Activated CD4-positive, alpha-beta memory T cell treated with anti-CD3 and anti-CD28 coated beads for 36 hours (primary cell): ENCODE measurements at places on chromosomes 1 and 21.

- no peak for DNase-seq
Measured at GRCh38 chr1:43877101-43877500, 56.5 kb upstream of the ARTN start.

DNA sequence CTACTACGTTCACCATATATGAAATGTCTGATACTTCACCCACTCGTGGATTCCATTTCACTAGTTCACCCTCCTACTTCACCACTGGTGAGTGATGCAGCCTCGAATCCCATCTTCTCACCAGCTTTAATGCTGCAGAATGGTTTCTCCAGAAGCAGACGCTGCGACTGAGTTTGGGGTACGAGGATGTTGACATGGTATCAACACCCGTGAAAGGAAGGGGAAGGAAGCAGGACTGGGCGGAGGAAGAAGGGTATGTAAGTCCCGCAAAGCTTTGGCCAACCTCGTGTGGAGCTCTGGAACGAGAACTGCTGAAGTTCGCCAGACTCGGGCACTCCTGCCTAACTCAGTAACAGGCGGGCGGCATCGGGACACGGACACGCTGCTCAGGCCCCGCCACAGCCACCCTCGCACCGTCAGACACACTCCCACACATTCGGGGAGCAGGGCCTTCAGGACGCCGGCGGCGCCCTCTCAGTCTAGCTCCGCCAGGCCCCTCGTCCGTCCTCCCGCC is 833 bp upstream of the DIP2A start:
- peak; percentile 55 for DNase-seq

DNA sequence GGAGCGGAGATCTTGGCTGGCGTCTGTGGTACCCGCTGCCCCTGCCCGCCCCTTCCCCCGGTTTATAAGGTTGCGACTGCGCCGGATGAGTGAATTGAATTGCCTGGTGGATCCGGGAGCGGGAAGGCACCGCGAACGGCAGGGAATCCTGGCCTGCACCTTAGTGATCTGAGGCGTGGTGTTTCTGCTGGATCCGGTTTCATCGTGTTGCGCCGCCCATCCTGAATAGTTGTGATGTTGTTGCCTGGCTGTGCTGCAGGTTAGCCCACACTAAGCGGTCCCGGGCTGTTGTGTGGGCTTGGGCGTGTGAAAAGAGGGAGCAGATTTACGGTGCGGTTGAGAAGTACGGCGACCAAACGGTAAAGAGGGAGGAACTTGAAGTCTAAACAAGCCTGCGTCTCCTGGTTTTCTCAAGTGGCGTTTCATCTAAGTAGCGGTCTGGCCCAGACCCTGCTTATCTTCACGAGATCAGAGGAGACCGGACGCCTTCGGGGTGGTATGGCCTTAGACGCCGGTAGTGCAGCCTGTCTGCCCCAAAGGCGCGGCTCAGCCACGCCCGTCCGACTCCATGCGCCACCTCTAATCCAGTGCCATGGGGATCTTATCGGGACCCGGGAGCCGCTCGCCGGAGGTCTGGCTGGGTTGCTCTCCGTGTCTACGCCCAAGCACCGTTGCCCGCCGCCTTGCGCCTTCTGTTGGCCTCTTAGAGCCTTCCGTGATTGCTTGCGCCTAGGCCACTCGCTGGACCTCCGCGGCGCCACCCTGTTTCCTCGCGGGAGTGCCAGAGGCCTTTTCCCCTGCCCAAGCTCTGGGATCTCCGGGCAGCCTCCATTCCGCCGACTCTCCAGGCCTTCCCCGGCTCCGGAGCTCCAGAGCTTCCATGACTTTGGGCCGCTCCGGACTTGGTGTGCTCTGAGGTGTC is 87.5 kb upstream of the RHOU start:
- peak; percentile 38 for DNase-seq

GRCh38 chr1:60692031-60692430 is 390.3 kb upstream of the NFIA start:
- no peak for DNase-seq

- DNase-seq = no peak
Measured at GRCh38 chr1:246969621-246970020, 37.9 kb upstream of the AHCTF1 start.

DNA sequence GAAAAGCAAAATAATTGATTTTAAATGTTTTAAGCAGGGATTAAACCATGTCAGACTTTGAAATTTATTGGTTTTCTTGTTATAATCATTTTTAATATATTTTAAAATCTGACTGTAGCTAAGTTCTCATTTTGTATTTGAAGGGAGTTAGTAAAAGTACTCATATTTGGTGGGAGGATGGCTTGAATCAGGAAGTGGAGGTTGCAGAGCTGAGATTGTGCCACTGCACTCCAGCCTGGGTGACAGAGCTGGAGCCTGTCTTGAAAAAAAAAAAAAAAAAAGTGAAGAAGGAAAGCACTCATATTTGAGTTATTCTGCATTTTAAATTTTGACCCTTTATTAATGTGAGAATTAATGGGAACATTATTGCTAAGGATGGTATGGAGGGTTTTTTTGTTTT is 106.0 kb downstream of the RABGAP1L start:
- no peak for DNase-seq

- DNase-seq = no peak
Measured at GRCh38 chr1:54153535-54154439, 987 bp upstream of the CDCP2 start.

DNA sequence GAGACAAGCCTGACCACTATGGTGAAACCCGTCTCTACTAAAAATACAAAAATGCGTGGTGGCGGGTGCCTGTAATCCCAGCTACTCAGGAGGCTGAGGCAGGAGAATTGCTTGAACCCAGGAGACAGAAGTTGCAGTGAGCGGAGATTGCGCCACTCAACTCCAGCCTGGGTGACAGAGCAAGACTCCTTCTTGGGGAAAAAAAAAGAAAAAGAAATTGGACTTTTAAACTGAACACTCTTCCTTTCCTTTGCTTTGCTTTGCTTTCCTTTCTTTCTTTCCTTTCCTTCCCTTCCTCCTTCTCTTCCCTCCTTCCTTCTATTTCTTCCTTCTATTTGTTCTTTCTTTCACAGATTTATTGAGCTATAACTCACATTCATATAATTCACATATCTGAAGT is 43.3 kb upstream of the PUM1 start:
- no peak for DNase-seq

- DNase-seq = no peak
Measured at GRCh38 chr1:43883321-43883720, 50.3 kb upstream of the ARTN start.

GRCh38 chr1:121587230-121587569 is 402.4 kb downstream of the SRGAP2C start:
- DNase-seq = no peak

- DNase-seq = no peak
Measured at GRCh38 chr1:152924191-152924590, 15.8 kb downstream of the IVL start.

DNA sequence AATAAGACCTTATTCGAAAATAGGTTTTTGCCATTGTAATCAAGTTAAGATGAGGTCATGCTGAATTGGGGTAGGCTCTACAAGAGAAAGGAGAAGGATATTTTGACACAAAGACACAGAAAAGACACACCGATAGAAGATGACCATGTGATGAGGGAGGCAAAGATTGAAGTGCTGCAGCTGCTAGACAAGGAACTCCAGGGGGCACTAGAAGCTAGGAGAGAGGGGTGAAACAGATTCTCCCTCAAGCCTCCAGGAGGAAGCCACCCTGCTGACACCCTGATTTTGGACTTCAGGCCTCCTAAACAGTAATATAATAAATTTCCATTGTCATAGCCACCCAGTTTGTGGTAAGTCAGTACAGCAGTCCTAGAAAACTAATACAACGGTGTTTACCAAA is 506.8 kb upstream of the CAMK1G start:
- no peak for DNase-seq

DNA sequence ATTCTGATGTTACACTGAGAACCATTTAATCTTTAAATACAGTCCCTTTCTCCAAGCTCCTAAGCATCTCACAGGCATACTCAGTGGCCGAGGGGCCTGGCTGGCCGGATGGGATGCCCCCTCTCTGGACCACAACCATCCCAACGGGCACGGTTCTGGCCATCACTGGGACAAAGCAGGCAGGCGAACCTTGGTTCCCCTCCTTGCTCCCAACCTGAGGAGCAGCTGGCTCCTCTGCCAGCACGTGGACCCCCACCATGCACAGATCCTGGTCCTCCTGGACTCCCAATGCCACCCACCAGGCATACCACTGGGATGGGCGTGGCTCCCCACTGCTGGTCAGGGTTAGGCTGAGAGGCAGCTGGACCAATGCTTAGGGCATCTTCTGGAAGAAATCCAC is 19.8 kb upstream of the PRDM16 start:
- DNase-seq = no peak

DNA sequence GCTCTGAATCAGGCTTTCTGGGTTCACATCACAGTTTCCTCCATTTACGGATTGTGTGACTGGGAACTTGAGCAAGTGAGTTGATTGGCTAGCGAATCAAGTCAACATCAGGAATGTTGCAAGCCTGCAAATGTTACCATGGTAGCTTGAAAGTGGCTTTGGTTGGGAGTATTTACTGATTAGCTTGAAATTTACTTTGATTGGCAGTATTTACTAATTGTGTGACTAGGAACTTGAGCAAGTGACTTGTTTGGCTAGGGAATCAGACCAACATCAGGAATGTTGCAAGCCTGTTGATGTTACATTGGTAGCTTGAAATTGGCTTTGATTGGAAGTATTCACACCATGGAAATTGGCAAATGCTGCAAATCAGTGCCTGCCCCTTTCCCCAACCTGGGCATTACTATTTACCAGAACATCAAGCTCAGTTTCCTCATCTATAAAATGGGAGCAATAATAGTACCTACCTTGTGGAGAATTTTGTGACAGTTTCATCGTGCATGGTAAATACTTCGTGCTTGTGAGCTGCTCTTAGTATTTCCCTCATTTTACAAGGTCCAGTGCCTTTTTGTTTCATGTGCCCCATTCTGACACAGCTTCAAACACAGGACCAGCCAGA is 23.1 kb upstream of the B3GALNT2 start:
- DNase-seq = no peak

- DNase-seq = peak; percentile 15
Measured at GRCh38 chr1:65717815-65718454, 74.8 kb upstream of the PDE4B start.

- peak; percentile 43 for DNase-seq
Measured at GRCh38 chr1:179082333-179082998, 596 bp downstream of the TOR3A start.

DNA sequence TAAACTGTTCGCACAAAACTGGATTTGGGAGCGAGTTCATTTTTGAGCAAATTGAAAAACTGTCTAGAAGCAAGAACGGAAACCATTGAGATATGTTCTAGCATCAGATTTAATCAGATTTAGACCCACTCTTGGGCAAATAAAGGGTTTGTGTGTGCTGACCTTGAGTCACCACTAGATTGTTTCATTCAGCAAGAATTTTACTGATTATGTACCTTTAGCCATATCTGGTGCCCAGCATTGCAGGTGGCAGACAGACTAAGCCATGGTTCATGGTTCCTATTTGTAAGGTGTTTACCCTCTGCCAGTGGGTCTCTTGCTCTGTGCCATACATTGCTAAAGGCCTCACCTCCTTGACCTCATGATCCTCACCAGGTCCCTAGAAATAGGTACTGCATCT is 1.4 kb downstream of the NUDC start:
- DNase-seq = no peak

DNA sequence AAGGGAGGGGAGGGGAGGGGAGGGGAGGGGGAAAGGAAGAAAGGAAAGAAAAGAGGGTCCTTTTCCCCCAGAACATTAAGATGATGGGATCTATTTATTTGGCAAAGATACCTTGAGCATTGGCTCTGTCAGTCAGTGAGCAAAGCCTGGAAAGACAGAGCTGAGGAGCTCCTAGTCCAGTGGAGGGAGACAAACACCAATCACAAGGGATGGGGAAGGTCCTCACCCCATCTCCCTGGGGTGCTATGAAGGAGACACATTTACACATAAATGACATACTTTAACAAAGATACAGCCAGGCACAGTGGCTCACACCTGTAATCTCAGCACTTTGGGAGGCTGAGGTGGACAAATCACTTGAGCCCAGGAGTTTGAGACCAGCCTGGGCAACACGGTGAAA is 154.9 kb upstream of the TIAM1 start:
- DNase-seq = no peak

GRCh38 chr1:18118078-18118477 is 10.5 kb downstream of the IGSF21 start:
- no peak for DNase-seq

- DNase-seq = peak; percentile 51
Measured at GRCh38 chr1:20100632-20101355, 18.5 kb downstream of the PLA2G2D start.

DNA sequence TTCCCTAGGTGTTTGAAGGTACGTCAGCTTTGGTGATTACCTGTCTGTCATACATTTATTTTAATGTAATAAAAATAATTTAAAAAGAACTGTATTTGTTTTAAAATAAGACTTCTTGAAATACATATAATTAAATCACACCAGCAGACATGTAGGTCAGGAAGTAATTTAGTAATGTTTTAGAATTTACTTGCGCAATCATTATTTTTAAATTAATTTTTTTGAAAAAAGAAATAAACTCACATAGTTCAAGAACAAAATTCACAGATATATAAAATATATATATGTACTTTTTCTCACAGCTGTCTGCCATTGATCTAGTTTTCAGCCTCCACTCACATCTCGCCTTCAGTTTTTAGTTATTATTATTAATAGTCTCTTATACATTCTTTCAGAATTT is 875.9 kb downstream of the TTLL7 start:
- no peak for DNase-seq

DNA sequence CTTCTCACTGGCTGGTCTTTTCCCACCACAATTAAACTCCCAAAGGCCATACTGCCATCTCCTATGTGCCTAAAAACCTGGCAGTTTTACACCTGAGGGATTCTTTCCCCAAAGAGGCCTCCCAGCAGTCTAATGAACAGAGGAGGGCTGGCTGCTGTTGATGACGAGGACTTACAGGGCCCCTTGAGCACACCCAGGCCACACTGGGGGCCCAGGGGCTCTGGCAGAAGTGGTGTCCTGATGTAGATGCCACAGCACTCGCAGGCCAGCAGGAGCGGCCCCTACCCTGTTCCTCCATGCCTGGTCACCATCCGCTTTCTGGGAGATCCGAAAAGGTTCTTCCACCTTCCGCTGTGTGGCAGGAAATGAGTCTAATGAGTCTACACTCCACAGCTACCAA is 24.2 kb downstream of the POFUT2 start:
- DNase-seq = no peak
